ENCODE measurements at places on chromosomes 7 and 10. TPM values are rescaled to one million over a fixed set of nuclear protein-coding genes. Genes with fewer than 3 reads are reported as not detected.

DNA sequence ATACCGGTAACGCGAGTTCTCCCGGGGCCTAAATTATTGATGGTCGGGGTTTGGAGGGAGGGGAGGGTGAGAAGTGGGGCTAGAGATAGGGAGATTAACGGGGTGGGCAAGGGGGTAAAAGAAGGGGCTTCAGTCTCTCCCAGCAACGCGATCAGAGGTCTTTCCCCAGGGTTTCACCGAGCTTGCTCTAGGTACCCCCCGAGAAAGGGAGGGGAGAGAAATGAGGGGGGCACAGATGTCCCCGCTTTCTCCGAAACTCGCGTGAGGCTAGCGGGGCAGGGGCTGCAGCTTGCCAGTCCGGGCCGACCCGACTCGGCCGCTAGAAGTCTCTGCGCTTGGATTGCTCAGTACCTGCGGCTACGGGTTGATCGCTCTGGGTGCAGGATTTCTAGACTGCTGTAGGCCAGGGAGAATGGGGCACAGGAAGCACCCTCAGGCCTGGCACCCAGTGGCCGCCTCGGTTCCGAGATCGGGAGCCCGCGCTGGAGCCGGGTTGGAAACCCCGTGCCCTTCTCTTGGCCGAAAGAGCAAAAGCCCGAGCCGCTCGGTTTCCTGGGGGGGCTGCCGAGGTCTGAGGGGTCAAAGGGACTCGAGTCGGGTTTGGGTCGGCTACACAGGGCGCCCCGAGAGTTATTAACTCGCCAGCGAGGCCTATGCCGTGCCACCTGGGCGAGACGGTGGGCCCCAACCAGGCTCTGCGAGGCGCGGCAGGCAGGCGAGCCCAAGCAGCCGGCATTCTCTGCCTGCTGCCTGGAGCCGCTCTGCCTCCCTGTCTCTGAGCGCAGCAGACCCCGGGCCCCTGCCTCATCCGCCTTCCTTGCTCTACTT is 3.1 kb downstream of the PAX2 start:
- no peak for DNase-seq

Gene APBB1IP
- 48.9 TPM for total RNA-seq

DNA sequence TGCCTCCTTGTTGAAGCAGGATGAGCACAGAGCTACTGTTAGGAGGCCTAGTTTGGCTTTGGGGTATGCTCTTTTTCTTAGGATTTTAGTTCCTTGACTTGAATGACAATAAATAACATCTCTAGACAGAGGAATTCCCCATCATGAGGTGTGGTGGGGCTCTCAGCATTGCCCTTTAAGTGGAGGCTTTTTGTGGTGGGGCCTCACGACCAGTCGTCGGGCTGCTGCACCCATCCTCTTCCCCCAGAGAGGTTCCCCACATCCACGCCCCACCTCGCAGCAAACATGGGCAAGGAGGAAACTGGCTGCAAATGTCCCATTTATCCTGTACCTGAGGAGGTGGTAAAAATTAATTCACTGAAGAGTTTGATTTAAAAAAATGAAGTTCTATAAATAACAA is 36.1 kb upstream of the TARP start:
- no peak for DNase-seq

DNA sequence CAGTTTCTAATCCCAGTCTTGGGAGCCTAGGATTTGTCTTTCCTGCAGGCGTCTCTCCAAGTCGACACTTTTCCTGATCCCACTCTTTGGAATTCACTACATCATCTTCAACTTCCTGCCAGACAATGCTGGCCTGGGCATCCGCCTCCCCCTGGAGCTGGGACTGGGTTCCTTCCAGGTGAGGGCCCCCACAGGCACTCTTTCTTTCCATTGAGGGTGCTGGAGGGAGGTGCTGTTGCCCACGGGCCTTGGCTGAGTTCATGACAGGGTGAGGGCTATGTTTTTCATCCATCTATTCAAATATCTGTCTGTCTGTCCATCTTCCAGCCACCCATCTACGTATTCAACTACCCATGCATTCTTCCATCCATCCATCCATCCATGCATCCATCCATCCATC is 12.6 kb downstream of the GHRHR start:
- no peak for DNase-seq

Gene WDR86
- total RNA-seq, result 0.59 TPM

Gene NXPH1
- not detected for total RNA-seq

DNA sequence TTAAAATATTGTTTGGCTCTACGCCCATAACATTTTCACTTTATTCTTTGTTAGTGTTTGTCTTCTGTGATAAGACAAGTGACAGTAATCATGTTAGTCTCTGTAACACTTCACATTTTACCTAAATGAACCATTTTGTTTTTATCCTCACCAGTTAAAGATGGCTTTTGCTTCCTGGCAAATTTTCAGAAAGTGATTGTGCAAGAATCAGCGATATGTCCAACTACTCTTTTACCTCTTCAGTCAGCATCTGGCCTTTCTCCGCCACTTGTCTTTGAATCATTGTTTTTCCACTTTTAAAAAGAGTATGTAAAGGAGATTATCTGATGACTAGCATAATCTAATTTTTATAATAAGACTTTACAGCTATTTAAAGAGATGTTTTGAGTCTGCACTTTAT is 3.5 kb downstream of the DGKB start:
- DNase-seq, result no peak

Data from CD8-positive, alpha-beta memory T cell (primary cell).